Small intestine (tissue), 16 donors: ENCODE measurements at places on chromosomes 2 and 18.

DNA sequence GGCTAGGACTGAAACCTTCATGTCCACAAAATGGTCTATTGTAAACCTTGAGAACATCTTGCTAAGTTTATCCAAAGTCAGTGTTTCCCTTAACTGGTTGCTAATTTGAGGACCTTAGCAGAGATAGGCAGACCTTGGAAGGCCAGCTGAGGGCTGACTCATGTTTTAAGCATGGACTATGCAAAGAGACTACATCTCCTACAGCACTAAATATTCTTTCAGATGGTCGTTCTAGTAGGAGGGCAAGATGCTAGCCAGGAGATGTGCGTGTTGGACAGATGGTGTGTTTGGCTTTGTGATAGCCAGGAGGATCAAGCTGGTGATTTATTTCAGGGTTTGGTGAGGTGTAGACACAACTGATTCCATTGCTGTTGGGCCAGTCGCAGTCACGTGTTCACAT lies 75.8 kb downstream of the NRP2 start:
- DNase-seq, result no peak

DNA sequence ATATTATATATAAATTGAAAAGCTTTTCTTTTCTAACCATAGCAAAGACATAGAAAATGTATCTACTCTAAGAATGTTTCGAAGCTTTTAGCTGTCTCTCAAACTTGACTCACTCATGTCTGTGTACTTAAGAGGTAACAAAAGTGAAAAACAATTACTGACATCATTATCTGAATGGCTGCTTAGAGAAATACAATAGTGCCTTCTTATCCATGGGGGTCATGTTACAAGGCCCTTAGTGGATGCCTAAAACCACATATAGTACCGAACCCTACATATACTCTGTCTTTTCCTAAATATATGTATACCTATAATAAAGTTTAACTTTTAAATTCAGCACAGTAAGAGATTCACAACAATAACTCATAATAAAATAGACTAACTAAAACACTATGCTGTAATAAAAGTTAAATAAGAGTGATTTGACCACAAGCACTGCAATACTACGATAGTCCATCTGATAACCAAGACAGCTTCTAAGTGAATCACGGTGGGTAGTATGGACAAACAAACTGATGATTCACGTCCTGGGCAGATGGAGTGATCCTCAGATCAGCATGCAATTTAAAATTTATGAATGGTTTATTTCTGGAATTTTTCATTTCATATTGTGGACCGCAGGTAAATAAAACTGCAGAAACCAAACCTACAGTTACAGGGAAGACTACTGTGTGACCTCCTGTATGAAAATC lies 246.2 kb downstream of the XIRP2 start:
- no peak for DNase-seq

DNA sequence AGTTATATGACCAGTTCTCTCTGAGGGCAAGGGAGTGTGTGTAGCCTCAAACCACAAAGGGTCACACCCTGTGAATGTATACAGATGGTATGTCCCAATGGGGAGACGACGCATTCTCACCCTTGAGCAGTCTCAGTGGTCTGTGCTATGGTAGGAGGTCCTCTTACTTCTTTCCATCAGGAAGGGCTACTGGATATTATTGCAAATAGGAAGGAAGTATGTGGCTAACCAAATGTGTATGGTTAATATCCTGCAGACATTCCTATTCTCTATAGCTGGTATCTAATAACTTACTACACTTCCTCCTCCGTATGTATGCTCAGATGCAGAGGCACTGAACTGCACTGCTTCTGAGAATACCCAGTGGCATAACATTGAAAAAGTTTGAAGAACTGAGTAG lies 306.7 kb upstream of the CCDC68 start:
- DNase-seq, result no peak

DNA sequence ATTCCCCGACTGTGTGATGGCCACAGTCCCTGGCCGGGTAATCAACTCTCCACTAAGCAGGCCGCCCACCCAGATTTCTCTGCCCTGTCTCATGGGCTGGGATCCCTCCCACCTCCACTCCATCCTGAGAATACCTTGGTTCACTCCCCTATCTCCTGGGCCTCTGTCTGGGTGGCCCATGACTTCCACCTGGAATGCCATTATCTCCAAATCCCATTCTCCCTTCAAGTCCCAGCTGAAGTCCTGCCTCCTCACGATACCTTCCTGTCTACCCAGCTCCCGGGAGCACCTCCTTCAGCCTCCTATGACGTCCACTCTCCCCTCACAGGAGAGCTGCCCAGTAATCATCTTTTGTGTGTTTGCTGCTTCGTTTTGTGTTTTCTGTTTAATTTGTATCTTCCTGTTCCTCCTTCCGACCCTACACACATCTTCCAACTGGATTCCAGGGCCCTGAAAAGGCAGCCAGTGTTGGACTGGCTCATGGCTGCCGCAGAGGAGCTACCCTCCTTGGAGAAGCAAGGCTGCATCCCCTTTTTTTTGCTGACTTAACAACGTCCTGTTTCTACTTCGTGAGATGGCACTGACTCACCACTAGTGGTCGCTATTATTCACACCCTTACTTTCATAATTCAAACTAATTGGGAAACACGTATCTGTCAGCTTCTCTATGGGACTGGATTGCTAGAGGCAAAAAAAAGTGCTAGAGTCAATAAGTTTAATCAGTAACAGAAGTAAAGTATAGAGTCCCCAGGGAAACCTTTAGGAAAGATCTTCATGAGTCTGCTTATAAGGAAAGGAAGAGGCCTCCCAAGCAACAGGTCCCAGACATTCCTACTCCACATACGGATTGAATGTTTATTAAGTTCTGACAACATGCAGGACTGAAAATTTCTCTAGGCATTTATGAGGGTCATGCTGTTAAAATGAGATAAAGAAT lies 171.9 kb upstream of the GATA6 start:
- peak; percentile 89 for DNase-seq

- DNase-seq, result no peak
Observed at GRCh38 chr18:28916456-28916855, 739.5 kb upstream of the CDH2 start.
